ENCODE measurements at places on chromosomes 6 and 20.
A peak's percentile ranks its signal among the peaks of the same experiment; 100 is the strongest.

- DNase-seq: no peak
Observed at GRCh38 chr20:3251806-3252205, 12.8 kb upstream of the SLC4A11 start.

- no peak for DNase-seq
Observed at GRCh38 chr6:17908831-17909230, 78.6 kb downstream of the KIF13A start.

- DNase-seq: peak; percentile 65
Observed at GRCh38 chr6:89281779-89282246, 33.3 kb downstream of the GABRR2 start.

DNA sequence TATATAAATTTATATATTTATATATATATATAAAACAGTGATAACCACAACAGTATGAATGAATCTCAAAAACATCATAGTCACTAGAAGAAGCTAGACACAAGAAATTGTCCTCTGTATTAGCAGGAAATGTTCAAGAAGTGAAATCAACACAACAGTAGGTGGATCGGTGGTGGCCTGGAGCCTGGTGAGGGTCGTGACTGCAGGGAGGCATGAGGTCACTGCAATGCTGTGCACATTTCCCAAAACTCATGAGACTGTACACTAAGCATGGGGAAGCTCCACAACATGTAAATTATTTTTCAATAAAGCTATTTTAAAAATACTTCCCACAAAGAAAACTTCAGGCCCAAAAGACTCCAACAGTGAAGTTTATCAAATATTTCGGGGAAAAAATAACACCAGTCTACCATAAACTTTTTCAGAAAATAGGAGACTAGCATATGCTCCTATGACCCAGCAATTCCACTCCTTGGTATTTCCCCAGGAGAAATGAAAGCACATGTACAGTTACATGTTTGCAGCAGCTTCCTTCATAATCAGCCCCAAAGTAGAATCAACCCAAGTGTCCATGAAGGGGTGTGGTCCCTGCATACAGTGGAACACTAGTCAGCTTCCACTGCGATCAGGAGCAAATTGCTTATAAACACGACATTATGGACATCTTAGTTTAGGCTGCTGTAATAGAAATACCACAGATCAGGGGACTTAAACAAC lies 144.2 kb downstream of the TBXT start:
- no peak for DNase-seq

GRCh38 chr6:42629845-42630244 lies 66.0 kb downstream of the UBR2 start:
- peak; percentile 5 for DNase-seq

DNA sequence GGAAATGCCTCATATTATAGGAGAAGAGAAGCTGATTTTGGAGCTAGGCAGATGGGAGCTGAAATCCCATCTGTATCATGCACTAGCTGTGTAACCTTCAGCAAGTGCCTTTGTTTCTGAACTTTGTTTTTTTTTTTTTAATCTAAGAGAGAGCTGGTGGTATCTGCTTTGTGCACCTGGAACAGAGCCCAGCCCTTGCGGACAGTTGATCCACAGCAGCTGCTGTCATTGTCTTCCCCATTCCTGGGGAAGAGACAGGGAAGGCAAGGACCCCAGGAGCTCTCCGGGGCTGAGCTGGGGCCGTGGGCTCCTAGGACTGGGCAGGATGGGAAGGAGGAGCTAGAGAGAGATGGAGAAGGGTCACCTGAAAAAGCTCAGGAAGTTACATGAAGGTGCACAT lies 92.1 kb downstream of the SYNJ2 start:
- DNase-seq: no peak

DNA sequence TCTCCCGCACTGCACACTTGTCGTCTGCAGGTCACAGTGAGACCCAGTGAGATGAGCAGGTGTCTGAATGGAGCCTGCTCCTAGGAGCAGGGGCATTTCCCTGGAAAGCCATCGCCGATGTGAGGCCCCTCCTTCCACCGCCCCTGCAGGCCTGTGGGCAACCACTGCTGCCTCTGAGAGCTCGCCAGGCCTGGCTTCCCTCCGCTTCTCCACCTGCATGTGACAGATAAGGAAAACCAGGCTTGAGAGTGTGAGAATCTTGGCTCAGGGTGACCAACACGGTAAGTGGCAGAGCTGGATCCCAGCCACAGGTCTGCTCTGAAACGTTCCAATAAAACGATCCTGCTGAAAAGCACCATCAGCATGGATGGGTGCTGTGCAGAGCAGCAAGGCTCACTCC lies 332.8 kb downstream of the CDH4 start:
- no peak for DNase-seq

DNA sequence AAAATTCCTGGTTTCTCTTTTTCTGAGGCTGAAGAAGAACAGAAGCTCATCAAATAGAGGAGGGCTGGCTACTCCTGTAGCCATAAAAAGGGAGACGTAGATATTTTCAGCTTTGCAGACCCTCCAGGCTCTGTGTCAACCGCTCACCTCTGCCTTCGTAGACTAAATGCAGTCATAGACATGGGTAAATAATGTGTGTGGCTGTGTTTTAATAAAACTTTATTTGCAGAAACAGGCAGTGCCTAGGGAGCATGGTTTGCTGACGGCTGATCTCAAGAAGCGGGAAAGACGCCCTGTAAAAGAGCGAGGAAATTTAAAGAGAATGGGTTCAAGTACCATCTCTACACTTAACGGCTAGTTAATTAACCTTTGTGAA lies 171.8 kb downstream of the BCAS1 start:
- no peak for DNase-seq

- DNase-seq: no peak
Observed at GRCh38 chr20:10733122-10733521, 59.3 kb upstream of the JAG1 start.

DNA sequence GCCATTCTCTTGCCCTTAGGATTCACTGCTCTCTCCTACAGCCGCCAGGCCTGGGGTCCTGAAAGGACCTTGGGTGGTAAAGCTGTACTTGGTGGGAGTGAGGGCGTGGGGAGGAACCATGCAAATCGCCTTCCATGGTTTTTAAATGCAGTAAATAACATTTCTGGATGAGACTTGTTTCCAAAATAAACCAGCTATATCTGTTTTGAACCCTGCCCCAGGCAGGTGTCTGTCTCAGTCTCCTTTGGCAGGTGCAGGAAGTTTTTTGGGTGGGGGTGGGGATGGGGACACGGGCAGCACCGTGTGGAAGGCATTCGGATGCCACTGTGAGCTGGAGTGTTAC lies 14.3 kb downstream of the ITPA start:
- DNase-seq: no peak

DNA sequence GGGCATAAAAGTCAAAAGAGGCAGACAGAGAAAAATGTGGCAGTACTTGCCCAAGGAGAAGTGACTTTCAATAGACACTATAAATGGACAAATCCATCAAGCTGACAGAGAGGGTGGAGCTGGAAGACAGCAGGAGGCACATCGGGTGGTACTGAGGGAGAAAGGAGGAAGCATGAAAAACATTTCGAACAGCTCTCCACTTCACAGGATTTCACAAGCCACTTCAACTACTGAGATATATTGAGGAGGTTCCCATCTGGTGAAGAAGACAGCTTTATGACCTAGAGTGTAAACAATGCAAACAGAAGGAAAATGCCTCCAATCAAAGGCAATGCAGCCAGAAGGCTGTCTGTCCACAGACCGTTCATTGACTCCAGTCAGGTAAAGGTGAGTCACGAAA lies 259.4 kb upstream of the ECI2 start:
- no peak for DNase-seq

DNA sequence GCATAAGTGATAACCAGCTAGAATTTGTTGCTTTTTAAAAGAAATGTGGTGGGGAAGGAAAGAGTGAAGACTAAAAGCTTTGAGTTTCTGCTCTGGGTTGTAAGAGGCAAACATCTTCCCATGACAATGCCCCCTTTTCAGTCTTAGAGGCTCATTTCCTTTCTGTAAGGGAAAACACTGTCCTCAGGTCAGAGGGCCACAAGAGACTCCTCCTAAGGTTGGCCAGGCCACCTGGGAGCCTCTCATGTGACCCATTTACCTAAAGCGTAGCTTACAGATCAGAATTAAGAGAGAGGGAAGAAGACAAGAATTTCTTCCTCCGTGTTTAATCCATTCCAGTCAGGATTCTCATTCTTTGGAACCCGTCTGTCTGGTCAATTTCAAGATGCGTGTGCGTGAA lies 220.4 kb upstream of the HEY2 start:
- no peak for DNase-seq

DNA sequence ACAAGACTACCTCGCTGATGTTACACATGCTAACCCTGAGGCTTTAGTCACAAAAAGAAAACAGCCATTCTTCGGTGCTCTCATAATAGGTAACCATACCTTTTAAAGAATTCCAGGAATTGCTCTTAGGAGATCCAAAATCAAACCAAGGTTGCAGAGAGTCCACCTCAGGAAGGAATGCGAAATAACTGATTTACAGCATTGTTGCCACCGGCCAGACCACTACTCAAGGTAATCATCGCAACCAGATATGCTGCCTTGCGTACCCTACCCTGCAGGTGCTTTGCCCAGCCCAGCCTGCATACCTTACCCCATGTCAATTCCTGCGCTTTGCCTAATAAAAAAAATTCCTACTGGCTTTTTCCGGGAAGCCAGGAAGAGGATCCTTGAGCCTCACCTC lies 27.0 kb downstream of the NUP153 start:
- DNase-seq: no peak

GRCh38 chr20:33606118-33606771 lies 55.9 kb upstream of the C20orf144 start:
- no peak for DNase-seq

DNA sequence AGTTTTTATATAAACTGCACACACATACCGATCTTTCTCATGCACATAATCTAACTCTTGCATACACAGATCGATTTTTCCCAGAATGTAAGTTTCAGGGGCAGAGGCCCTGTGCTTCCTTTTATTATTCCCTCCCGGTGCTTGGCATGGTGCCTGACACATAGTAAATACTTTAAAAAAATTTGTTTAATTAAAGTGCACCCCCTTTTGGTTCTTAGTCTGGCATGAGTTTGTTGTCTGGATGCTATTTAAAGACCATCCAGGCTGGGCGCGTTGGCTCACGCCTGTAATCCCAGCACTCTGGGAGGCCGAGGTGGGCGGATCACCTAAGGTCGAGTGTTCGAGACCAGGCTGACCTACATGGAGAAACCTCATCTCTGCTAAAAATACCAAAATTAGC lies 5.4 kb upstream of the DEK start:
- DNase-seq: no peak

GRCh38 chr20:54642864-54643667 lies 167.7 kb downstream of the DOK5 start:
- no peak for DNase-seq

DNA sequence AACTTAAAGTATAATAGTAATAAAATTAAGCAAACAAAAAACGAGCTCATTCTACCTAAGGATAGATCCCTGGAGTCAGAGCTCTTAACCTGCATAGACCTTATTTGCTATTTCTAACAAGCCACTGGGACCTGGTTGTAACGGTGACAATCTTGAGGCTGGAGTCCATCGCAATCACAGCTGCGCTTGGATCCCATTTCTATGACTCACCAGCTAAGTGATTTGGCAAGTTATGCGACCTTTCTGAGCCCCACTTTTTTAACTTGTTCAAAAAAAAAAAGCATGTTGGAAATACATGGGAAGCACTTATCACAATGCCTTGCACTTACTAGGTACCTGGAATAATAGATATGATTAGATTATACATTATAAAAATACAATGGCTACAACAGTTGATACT lies 389.5 kb upstream of the CDH4 start:
- no peak for DNase-seq

GRCh38 chr20:49620364-49621240 lies 52.7 kb upstream of the PTGIS start:
- peak; percentile 72 for DNase-seq

GRCh38 chr6:56840467-56841380 lies 114.2 kb upstream of the BEND6 start:
- DNase-seq: no peak

DNA sequence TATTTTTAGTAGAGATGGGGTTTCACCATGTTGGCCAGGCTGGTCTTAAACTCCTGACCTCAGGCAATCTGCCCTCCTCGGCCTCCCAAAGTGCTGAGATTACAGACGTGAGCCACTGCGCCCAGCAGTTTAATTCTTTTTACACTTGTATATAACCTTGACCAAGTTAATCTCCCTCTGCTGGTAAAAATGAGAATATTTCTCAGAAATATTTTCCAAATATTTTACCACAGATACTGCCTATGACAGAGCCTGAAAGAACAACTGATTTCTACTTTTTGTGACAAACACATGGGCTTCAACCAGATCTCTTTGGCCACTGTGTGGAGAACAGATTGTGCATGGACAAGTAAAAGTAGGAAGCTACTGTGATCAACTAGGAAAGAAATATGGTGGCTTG lies 21.2 kb upstream of the NHSL1 start:
- DNase-seq: no peak

GRCh38 chr20:52974179-52974594 lies 2.0 kb downstream of the TSHZ2 start:
- DNase-seq: peak; percentile 32

DNA sequence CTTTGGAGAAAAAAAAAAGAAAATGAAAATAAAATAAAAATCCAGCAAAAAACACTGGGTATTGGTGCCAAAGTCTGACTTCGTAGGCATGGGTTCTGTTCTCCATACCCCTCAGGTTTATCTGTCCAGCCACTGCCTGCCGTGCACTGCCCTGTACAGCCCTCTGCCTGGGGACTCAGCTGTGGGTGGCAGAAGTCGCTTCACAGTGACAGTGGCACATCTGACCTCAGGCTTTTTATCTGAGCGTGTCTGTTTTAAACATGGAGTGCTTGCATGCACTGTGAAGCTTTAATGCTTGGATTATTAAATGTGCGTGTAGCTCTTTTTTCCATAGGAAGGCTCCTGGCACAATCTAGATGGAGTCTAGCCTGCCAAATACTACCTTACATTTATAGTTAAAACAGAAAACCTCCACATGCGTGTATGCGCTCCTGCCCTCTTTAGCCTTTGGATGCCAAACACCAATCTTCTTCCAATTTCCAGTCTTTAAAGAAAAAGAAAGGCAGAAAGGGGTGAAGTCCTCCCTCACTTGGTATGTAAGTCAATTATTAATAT lies 375.5 kb downstream of the UTRN start:
- no peak for DNase-seq

DNA sequence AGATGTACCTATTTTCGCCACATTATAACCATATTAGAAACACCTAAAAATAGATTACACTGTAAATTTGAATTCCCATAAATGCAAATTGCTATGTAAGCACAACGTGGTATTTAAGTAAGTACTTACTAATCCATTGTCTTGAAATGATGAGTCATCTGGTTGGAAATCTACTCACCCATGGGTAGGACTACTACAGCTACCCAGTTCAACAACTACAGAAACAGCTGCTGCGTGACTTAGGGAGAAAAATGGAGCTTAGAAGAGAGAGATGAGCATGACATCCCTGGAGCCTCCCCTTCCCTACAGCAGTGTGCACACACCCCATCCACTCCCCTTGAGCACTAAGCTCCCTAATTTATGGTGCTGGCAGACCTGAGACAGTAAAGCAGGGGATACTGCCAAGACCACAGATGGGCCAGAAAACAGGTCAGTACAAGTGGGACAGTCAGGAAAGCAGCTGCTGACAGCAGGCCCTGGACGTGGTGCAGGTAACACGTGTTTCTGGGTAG lies 26.9 kb downstream of the RRAGD start:
- DNase-seq: no peak

All from activated CD8-positive, alpha-beta T cell treated with anti-CD3 and anti-CD28 coated beads for 36 hours (primary cell).